ENCODE measurements at places on chromosomes 6 and 20.

- no peak for DNase-seq
These were observed 1.4 kb downstream of the UNC93A start for GRCh38 chr6:167292301-167293087.

DNA sequence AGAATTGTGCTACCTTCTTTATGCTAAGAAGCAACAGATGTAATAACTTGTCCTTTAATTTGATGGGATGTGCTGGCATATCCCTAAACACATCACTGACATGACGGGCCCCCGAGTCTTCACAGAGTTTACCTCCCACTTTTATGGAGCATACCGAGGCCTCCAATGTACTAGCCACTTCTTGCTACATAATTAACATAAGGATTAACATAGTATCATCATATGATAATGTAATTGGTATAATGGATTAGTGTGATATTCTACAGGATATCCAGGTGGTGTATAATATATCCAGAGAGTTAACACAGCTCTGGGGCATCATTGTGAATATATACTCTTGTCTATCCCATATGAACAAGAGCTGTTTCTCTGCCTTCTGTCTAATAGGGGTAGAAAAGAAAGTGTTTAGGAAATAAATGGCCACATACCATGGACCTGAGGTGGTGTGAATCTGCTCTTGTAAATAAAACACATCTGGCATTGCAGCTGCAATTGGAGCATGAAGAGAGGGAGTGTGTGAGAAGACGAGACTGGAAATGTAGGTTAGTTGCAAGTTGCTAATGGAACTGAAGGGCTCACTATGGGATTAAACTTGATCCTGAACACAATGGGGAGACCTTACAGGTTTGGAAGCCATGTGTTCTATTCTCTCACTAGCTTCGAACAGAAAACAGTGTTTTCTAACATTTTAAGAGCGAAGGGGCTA, 102.3 kb downstream of the IYD start:
- DNase-seq, result no peak

GRCh38 chr6:44721954-44722578, 334.6 kb downstream of the CDC5L start:
- no peak for DNase-seq

- no peak for DNase-seq
These were observed 505.0 kb upstream of the SLC35B3 start for GRCh38 chr6:8940356-8940755.

DNA sequence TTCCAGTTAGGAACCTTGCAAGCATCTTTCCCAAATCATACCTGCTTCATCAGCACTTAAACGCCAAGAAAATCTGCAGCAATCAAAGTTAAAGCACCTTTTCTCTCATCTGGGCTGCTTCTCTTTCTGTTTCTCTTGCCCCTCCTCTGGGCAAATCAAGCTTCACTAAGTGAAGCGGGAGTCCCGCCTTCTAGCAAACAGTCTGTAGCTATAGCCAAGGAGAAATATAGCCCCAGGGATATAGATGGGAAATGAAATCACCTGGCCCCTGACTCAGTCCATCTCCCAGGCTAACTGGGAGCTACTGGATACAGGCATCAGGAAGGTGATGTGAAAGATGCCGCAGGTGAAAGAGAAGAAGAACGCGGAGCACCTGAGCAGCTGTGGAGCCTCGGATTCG, 481.9 kb downstream of the C6orf118 start:
- no peak for DNase-seq

DNA sequence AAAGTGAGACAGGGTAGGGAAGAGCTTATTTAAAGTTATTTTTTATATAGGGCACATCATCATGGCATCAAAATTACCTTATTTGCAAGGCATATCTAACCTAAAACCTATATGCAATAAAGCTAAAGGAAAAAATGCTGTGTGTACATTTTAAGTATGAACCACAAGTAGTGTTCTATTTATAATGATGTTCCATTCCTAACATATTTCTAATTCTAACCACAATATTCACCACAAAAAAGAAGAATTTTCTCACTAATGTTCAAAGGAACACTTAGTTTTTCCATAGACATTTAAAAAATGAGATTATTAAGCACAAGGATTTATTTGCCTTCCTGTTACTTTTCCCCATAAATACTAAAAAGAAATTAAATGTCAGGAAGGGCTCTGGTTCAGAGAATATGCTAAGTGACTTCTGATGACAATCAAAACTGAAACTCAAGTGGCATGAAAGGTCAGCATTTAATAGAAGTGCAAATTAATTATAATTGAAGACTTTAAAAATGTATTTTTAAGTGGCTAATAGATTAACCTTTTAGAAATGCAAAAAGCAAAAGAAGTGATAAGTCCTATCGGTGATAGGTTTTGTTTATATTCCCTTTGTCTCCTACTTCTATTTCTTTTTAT, 25.1 kb downstream of the GPR63 start:
- DNase-seq, result no peak

DNA sequence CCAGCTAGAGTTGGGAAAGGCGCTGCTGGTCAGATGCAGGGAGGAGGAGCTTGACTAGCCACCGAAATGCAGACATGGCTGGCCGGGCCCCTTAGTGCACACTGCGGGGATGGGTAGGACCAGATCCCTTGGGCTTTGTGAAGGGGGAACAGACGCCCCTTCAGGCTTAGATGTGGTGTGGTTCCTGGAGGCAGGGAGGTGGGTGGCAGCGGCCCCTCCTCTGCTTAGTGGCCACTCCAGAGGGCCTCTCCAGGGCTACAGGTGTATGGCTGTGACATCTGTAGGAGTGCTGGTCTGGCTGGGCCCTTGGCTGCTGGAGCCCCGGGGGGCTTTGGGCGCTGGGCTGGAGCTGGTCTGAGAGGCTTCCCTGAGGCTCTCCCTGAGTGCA, 5.9 kb downstream of the CCND3 start:
- DNase-seq, result no peak

GRCh38 chr6:16302721-16303552, 64.5 kb downstream of the GMPR start:
- no peak for DNase-seq

DNA sequence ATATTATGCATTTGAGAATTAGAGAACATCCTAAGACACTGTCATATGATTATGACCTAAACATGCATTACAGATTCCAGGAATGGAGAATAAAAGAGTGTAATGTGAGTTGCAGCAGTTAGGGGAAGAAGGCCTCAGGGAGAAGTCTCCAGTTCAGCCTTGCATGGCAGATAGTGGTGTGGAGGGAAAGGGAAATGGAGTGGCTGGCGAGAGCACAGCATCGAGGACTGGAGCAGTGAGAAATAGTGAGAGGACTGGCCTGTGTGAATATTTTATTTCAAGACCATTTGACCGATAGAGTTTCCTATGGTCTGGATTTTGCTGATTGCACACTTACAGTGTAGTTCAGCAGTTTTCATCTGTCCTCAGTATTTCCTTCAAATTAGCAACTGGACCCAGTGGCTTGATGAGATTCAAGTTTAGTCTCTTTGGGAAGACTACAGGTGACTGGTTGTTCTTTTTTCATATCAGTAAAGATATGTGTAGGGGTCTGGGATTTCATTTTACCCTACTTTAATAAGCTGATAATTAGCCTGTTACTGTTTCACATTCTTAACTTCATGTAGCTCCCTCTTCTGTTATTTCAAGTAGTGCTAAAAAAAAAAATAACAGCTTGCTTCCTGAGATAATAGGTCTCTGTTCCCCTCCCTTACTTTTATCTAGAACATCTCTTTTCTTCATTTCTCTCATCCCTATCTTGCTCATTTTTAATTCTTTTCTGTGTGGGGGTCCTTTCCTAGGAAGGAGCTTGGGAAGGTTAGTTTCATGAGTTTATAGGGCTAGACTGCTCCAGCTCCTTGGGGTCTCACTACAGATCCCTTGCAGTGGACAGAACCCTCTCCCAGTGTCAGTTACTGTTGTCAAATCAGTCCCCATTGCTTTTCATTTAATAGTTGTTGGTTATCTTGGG, 27.9 kb downstream of the BLTP3A start:
- DNase-seq, result no peak

DNA sequence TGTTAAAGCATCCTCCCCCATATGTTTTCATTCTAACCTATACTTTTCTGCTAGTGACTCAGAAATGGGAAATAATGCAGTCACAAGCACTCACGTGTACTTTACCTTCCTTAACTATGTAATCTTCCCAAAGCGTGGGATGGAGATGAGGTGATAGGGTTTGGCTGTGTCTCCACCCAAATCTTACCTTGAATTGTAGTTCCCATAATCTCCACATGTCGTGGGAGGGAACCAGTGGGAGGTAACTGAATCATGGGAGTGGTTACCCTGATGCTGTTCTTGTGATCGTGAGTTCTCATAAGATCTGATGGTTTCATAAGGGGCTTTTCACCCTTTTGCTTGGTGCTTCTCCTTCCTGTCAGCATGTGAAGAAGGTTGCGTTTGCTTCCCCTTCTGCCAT, 35.4 kb downstream of the AGPAT4 start:
- DNase-seq, result no peak

GRCh38 chr6:47633141-47633540, 65.2 kb upstream of the ADGRF4 start:
- DNase-seq, result no peak

GRCh38 chr20:11654766-11655165, 262.9 kb upstream of the BTBD3 start:
- no peak for DNase-seq

- DNase-seq, result peak; percentile 79
These were observed 10.6 kb upstream of the CCN6 start for GRCh38 chr6:112043032-112044007.

- DNase-seq, result no peak
These were observed 8.5 kb downstream of the TMEM242 start for GRCh38 chr6:157314705-157315321.

DNA sequence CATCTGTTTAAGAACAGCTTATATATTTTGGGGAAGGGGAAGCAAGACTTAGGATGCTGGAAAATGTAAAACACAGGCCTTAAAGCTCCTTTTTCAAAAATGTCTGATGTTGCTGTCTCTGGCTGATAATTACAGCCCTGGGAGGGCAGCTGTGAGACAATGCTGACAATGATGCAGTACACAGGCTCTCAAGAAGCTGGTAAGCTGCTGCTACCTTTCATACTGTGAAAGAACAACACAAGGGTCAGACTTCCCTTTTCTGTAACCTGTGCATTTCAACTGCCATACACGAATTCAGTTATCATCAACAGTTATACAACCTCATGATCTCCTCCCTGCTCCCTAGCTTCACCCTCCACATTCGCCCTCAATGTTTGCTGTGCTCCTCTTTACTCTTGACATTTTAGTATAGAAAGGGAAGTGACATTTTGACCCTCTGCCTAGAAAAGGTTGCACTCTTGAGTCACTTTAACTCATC, 25.2 kb downstream of the MAP7 start:
- no peak for DNase-seq

GRCh38 chr6:89121934-89122333, 4.1 kb upstream of the SRSF12 start:
- no peak for DNase-seq

- DNase-seq, result no peak
These were observed 23.3 kb upstream of the BCLAF1 start for GRCh38 chr6:136312975-136313374.

GRCh38 chr20:39170896-39171463, 208.8 kb downstream of the DHX35 start:
- DNase-seq, result no peak

- DNase-seq, result no peak
These were observed 33.6 kb downstream of the TTI1 start for GRCh38 chr20:37999526-38000263.

- no peak for DNase-seq
These were observed 1246.0 kb upstream of the CITED2 start for GRCh38 chr6:140620496-140620895.

GRCh38 chr6:20126102-20126752, 86.0 kb downstream of the MBOAT1 start:
- DNase-seq, result no peak

DNA sequence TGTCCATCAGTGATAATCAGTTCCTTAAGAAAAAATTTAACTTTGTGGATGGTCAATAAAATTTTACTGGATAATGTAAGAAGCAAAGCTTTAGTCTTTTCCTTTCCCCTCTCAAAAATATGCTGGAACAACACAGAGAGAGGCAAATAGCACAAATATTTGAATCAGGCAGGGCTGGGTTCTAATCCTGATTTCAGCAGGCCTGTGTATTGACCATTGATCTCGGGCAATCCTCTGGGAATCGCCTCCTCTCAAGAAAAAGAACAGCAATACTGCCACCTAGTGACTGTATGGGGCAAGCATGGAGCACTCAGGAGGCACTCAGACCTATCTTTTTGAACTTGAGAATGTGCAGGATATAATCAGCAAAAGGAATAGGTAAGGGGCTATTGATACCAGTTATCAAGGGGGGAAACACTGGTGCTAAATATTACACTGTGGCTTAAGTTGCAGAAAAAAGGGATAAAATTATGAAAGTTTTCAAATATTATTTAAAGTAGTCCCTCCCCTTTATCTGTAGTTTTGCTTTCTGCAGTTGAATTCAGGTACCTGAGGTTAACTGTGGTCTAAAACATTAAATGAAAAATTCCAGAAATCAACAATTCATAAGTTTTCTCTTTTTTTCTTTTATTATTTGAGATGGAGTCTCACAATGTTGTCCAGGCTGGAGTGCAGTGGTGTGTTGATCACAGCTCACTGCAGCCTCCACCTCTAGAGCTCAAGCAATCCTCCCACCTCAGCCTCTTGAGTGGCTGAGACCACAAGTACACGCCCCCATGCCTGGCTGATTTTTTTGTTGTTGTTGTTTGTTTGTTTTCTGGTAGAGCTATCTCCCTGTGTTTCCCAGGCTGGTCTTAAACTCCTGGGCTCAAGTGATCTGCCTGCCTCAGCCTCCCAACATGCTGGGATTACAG, 91.8 kb upstream of the NHSL1 start:
- no peak for DNase-seq

GRCh38 chr20:57685146-57685758, 24.6 kb downstream of the PMEPA1 start:
- DNase-seq, result no peak

- no peak for DNase-seq
These were observed 87.1 kb downstream of the PREX1 start for GRCh38 chr20:48740712-48741111.

DNA sequence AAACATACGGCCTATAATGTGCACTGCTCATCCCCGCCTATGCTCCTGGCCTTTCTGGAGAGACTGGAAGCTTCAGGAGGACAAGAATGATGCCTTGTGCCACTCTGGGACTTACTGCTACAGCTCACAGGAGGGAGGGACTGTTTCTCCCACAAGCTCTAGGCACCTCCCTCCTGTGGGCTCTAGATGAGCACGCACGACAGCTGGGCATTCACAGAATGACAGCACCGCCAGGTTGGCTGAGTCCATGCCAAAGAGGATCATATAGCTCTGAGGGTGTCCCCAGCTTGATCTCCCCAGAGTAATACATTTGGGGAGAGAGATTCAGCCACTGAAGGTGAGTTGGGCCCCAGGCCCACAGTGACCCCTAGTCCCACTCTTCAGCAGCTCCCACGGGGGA, 10.1 kb upstream of the PGC start:
- DNase-seq, result no peak

DNA sequence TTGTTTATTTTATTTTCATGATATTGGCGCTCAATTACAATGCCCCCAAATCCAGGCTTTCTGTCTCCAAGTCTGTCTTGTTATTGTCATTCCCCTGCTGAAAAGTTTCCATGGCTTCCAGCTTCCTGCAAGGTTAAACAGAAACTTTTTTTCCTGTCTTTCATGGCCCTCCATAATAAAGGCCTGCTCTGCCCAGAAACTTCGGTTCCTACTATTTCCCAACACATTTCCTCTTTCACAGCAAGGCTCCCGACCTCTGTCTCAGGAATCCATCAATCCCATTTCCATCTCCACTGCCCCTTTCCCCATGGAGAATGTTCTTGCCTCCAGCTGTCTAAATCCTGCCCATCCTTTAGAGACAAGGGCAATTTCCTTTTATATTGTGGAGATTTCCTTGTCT, 365.2 kb upstream of the JARID2 start:
- no peak for DNase-seq

GRCh38 chr6:81731814-81732213, 20.7 kb downstream of the TENT5A start:
- no peak for DNase-seq

GRCh38 chr6:24539416-24539815, 44.6 kb downstream of the ALDH5A1 start:
- DNase-seq, result no peak
